SW480 (cell line): ENCODE measurements at places on chromosomes 6 and 20.

DNA sequence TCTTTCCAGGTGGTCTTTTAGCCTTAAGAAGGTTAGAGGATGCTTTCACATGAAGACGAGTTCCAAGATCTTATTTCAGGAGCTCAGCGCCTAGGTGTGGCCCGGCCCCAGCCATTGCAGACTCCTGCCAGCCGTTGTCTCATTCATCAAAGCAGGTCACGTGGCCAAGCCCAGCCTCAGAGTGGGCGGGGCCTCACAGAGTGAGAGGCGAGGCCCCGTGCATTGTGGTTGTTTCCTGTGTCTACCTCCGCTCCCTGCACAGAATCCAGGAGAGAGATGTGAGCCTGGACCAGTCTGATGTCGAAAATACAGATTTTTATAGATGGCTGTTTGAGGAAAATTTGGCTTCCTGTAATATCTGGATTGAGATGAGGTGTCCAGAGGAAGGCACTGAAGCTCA lies 49.2 kb upstream of the CST5 start:
- peak; percentile 39 for DNase-seq

GRCh38 chr20:57618091-57618763 lies 2.0 kb downstream of the ZBP1 start:
- peak; percentile 90 for DNase-seq

GRCh38 chr6:165664559-165665383 lies 1.7 kb upstream of the PDE10A start:
- no peak for DNase-seq

GRCh38 chr20:38935967-38936407 lies 9.8 kb downstream of the FAM83D start:
- DNase-seq: peak; percentile 68

- no peak for DNase-seq
Observed at GRCh38 chr6:112019589-112019988, 34.3 kb upstream of the CCN6 start.

DNA sequence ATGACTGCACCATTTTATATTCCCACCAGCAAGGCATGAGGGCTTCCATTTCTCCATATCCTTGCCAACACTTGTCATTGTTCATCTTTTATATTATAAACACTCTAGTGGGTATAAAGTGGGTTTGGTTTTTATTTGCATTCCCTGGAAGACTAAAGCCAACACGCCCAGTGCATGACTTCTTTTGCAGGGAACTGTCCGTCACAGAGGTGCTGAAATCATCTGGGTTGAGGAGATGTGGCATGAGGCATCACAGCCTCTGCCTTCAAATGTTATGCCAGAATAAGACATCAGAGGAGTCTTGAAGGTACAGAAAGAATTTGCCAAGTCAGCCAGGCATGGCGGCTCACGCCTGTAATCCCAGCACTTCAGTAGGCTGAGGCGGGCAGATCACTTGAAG lies 29.9 kb upstream of the FAM210B start:
- peak; percentile 42 for DNase-seq

- DNase-seq: no peak
Observed at GRCh38 chr20:61417221-61417941, 165.3 kb downstream of the CDH4 start.

DNA sequence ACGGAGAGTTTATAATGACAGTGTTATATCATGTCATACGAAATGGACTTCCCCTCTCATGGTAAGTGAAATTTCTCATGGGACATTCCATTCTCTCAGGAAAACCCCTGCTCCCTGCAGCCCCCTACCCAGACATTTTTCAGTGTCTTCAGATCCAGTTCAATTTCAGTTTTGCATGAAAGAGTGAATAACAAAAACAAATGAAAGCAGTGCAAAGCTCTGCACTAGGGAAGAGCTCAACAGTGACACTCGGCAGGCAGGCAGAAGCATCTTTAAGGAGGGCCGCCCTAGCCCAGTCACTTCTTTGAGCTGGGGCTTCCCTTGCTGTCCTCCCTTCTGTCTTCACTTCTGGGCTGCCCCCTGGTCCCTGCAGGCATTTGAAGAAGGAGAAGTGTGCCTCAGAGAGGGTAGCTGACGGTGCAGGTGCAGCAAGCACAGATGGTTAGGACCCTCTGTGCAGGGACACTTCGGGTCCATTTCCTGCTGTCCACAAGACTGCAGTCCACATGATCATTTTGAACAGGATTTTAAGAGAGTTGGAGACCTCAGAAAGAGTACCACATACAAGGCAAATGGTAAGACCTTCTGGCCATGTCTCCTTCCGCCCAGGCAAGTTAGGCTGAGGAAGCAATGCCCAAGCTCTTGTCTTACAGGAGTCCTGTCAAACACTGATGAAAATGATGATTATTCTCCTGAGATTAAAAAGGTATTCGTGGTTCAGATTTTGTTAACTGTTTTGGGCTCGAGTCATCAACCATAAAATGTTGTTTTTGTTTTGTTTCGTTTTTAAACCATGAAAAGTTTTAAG lies 5.4 kb upstream of the DUSP22 start:
- DNase-seq: no peak

GRCh38 chr20:22511943-22512910 lies 72.1 kb downstream of the FOXA2 start:
- DNase-seq: peak; percentile 73

GRCh38 chr6:162151021-162151665 lies 576.4 kb downstream of the PRKN start:
- no peak for DNase-seq

GRCh38 chr6:159899994-159900745 lies 9.4 kb downstream of the MAS1 start:
- peak; percentile 25 for DNase-seq

DNA sequence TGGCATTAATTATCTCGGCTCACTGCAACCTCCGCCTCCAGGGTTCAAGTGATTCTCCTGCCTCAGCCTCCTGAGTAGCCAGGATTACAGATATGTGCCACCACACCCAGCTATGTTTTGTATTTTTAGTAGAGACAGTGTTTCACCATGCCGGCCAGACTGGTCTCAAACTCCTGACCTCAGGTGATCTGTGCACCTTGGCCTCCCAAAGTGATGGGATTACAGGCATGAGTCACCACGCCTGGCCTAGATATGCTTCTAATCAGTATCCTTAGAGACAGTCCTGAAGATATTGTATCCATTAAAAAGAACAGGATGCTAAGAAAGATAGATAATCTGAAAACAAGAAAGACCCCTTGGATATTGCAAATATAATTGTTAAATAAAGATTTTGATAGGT lies 3.1 kb upstream of the IPCEF1 start:
- no peak for DNase-seq

DNA sequence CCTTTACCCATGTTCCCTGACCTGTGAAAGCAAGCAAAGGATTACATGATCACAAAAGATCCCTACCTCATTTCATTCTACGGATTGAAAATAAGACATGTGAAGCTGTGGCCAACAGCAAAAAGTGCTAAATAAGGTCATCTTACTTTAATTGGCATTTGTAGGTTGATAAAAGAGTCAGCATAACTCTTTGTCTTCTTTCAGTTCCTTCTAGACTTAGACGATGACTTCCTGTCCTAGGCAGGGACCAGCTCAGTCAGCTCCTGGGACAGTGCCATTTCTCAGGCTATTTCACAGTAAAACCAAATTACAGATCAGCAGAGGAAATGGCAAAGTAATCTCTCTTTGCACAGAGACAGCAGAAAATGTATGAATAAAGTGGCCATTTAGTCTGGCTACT lies 480.7 kb downstream of the RFPL4B start:
- no peak for DNase-seq

DNA sequence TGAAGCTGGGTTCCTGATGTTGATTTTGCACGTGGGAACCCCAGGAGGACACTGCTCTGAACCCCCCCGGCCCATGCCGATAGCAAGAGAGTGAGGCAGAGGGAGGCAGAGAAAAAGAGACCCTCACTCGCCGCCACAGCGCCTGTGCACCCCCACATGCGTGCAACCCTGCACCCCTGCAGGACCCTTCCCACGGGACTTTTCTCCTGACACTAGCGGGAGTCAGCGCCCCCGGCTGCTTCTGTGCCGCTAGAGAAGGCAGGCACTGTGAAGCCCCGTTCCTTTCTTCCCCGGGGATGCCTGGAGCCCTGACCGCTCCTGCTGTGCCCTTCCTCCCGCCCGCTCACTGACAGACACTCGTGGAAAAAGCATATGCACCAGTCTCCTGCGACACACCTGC lies 67.4 kb downstream of the GMPR start:
- no peak for DNase-seq

DNA sequence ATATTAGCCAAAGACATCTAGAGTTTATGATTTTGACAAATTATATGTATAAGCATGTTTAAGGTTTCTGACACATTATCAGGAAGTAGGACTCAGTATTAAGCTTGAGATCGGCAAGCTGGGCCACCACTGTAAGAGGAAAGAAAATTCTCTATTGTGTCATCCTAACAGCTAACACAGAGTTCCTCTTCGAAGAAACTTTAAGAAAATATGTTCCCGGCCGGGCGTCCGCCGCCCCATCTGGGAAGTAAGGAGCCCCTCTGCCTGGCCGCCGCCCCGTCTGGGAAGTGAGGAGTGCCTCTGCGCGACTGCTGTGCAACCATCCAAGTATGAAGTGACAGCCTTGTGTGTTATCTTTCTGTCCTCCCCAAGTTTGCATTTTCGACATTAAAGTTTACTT lies 23.0 kb downstream of the USP49 start:
- no peak for DNase-seq

DNA sequence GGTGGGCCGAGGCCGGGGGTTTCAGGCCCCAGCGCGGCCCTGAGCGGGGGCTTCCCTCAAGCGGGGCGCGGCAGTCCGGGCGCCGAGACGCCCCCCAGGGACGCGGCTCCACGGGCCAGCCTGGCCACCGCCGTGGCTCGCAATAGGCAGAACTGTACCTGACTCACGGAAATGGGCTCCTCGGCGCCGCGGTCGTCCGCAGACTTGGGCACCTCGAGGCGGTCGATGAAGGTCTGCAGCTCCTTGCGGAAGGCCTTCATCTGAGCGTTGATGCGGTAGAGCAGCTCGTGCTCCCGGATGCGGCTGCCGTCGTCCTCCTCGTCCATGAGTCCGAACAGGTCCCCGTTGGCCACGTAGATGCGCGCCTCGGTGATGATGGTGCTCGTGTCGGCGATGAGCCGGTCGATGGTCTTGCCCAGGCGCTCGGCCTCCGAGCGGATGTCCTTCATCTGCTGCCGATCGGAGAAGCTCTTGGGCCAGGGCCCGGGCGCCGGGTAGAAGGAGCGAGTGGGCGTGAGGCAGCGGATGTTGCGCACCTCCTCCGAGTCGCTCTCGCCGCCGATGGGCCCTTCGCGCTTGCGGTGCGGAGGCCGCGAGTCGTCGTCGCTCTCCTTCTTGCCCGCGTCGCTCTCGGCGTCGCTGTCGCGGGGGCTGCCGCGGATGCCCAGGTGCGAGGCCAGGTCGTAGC lies 16.1 kb upstream of the KIAA0408 start:
- no peak for DNase-seq

DNA sequence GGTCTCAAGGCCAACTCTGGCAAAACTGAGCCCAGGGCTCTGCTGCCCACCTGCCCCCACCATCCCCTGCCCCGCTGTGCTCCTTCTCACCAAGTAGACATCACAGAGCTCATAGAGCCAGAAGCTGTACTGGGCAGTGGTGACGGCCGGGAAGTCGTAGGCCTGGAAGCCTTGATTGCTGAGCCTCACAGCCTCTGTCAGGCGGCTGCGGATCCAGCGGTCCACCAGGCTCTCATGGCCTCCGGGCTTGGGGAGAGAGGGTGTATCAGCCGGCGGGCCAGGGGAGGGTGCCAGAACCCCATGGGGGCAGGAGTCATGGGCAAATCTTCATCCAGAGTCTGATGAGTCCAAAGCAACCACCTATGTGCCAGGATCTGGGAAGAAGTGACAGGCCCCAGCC lies 2.8 kb upstream of the VWA7 start:
- no peak for DNase-seq

DNA sequence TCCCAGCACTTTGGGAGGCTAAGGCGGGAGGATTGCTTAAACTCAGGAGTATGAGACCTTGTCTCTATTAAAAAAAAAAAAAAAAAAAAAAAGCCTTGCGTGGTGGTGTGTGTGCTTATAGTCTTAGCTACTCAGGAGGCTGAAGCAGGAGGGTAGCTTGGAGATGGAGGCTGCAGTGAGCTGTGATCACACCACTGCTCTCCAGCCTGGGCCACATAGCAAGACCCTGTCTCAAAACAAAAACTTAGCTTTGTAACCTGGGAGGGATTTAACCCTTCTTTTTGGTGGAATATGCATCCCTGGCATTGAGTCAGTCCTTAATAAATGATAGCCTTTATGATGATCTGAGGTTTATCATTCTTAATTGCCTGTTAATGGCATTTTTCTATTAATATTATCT lies 12.8 kb downstream of the ASXL1 start:
- DNase-seq: no peak

GRCh38 chr6:109453594-109454495 lies 1.7 kb downstream of the MICAL1 start:
- no peak for DNase-seq

- DNase-seq: no peak
Observed at GRCh38 chr6:145075425-145075824, 659.9 kb downstream of the EPM2A start.

DNA sequence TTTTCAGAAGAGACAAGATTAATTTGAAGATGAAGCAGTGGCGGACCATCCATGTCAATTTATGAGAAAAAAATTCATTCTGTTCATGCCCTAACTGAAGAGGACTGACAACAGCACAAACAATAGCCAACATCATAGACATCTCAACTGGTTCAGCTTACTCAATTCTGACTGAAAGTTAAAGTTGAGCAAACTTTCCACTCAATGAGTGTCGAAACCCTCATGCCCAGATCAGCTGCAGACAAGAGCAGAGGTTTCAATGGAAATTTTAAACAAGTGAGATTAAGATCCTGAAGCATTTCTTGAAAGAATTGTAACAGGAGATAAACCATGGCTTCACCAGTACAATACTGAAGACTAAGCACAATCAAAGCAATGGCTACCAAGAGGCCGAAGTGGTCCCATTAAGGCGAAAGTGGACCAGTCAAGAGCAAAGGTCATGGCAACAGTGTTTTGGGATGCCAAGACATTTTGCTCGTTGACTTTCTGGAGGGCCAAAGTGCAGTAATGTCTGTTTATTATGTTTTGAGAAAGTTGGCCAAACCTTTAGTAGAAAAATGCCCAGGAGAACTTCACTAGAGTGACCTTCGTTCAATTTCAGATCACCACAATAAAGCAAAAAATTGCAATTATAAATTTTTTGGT lies 6.1 kb upstream of the SFT2D1 start:
- DNase-seq: no peak

GRCh38 chr6:154187203-154187602 lies 148.2 kb downstream of the OPRM1 start:
- no peak for DNase-seq

DNA sequence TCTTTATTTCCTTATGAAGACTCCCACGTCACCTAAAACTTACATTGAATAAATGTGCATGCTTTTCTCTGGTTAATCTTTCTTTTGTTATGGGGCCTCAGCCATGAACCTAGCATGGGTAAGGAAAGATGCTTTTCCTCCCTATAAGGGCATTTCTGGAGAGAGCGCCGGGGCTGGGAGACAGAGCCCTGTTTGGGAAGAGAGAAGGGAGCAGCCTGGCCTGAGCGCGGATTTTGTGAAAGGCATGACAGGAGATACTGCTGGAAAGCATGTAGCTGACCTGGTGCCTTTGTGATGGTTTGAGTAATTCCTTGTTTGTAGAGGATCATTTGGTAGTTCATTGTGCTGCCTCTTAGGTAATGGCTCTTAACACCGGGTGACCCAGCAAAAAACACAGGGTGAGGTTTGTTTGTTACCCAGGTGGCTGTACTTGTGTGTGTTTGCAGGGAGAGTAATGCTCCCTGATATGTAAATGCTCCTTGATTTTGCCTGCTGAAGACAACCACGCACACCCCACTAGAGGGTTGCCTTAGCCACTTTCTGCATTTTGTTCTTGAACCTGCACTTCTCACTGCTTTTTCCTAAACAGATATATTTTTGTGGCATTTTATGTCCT lies 59.2 kb downstream of the ANKRD6 start:
- no peak for DNase-seq
